ENCODE measurements at places on chromosomes 3 and 15.

- no peak for DNase-seq
Measured at GRCh38 chr3:95228416-95228815, 1165.6 kb downstream of the NSUN3 start.

DNA sequence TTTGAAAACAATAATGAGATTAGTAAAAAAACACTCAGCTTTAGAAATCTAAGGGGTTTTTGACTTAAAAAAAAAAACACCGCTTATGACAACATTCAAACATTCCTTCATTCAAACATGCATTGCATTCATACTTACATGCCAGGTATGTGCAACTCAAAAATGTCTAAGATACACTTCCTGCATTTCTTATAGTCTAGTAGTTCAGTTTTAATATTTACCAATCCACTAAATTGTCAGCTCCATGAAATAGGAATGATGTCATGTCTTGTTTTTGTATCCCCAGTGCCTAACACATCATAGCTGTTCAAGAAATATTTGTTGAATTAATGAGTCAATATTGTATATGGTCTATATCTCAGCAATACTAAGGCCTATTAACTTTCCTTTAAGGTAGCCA, 51.7 kb downstream of the EIF4E3 start:
- DNase-seq = no peak

GRCh38 chr15:70528816-70529215, 234.5 kb downstream of the UACA start:
- DNase-seq = no peak

DNA sequence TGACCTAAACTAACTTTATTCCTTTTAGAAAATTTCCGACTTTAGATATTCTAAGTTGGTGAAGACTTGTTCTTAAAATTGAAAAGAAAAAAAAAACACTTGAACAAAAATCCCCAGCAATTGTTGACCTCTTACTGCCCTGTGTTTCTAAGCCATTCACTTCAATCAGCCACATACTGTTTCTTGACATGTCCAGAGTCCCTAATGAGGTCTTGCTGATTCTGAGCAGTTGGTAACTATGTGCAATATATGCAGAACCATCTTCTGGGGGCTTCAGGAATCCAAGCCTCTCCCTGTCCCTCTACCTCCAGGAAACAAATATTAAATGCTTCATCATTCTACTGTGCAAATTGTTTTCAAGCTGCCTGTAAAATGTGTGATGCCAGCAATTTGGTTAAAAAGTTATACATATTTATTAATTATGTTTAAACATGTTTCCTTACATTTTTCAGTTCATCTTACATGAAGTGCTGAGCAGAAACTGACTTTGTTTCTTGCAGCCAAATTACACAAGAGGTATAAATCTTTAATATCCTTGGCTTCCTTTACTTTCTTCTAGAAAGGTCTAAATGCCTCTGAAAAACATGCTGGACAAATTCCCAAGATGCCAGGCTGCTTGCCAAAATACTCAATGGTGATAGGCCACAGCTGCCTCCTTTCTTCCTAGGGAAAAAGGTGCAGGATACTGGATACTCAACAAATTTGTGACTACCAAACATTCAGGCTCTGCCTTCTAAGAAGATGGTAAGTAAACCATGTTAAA, 19.8 kb upstream of the GYG1 start:
- no peak for DNase-seq

DNA sequence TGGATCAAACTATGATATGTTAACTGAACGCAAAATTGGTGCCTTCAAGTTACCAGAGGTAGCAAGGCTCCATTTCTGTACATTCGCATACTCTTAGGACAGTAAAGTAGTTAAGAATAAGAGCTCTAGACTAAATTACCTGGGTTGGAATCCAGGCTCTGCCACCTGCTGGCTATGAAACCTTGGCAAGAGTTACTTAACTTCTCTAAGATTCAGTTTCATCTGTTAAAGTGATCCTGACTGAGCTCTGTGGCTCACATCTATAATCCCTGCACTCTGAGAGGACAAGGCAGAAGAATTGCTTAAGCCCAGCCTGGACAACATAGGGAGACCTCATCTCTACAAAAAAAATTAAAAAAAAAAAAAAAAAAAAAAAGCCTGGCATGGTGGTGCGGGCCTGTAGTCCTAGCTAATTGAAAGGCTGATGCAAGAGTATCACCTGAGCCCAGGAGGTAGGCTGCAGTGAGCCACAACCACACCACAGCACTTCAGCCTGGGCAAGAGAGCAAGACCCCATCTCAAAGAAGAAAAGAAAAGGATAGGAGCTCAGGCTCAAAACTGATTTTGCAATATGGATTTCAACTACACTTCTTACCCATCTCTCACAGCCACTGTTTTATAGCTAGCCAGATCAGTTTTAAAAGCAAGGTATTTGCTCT, 21.3 kb downstream of the GSK3B start:
- no peak for DNase-seq

GRCh38 chr3:177595530-177596188, 398.4 kb upstream of the TBL1XR1 start:
- no peak for DNase-seq

- DNase-seq = no peak
Measured at GRCh38 chr15:88113613-88114308, 142.8 kb downstream of the NTRK3 start.

DNA sequence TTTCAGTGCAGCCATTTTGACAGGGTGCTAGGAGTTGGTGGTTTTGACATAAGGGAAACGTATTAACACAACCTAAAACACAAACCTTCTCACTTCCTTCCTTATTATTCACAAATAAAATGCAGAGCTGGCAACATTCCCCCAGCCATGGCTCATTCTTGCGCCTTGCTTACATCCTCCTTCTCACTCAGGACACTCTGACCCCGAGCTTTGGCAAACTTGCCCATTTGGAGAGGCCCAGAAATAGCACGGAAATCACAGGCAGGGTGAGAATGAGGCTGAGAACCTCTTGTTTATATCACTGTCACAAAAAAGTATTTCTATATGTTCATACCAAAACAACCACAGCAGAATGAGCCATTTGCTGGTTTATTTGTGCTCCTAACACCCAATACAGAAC, 244.3 kb downstream of the NTRK3 start:
- no peak for DNase-seq

DNA sequence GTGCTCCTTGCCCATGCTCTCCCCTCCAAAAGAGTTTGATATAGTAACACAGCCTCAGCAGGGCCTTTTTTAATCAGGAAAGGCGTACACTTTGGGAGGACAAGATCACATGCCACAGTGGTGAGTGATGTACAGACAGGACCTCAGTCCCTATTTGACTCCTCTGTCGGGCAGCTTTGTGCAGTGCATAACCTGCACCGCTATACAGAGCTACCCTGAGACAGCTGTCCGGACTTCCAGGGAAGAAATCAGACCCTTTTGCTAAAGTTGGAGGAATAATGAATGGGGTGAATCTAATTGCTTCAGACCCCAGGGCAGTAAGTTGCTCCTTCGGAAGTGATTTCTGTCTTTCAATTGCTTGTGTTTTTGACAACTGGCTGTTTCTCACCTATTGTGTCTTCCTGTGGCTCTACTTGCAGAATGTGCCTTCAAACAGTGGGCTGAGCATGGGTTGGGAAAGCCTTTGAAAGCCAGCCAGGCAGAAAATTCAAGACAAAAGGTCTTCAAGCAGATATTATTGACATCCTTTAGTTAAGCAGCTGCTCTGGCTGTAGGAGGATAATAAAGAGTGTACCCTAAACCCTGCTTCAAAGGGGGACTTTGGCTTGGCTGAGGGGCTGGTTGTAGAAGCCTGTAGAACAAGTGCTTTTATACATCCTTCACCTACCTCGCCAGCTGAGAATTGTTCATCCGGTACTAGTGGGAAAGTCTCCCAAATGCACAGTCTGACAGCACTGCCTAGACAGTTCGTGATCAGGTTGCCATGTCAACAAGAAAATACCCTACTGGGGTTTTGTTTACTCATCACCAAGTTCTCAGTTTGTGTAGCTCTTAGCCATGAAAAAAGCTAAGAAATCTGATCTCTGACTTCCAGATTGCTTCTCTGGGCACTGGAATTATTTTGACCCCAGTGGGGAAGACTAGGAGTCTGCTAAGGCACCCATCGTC, 35.1 kb downstream of the SNTN start:
- no peak for DNase-seq

- DNase-seq = no peak
Measured at GRCh38 chr15:36599620-36600433, 20.4 kb downstream of the CDIN1 start.

GRCh38 chr3:133572158-133573053, 1.1 kb upstream of the CDV3 start:
- no peak for DNase-seq

GRCh38 chr3:128881576-128881975, 2.2 kb downstream of the ACAD9 start:
- DNase-seq = no peak

- DNase-seq = no peak
Measured at GRCh38 chr3:185420762-185421161, 57.8 kb downstream of the MAP3K13 start.

GRCh38 chr15:71734709-71735384, 75.5 kb upstream of the NR2E3 start:
- no peak for DNase-seq

DNA sequence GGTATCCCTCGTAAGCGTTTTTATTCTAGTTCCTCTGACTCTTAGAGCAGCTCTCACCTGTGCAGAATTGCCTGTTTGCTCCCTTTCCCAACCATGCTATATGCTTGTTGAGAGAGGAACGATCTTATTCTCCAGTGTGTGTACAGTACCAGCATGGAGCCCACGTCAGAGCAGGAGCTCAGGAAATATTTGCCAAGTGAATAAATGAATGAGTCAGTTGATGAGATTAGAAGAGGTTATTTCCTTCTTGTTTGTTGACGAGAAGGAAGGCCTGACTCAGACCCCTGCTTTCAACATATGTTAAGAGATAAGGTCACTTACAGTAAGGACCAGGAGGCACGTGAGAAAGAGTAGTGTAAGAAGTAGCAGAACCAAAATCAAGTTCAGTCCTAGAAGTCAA, 106.3 kb upstream of the ABHD17C start:
- DNase-seq = no peak

DNA sequence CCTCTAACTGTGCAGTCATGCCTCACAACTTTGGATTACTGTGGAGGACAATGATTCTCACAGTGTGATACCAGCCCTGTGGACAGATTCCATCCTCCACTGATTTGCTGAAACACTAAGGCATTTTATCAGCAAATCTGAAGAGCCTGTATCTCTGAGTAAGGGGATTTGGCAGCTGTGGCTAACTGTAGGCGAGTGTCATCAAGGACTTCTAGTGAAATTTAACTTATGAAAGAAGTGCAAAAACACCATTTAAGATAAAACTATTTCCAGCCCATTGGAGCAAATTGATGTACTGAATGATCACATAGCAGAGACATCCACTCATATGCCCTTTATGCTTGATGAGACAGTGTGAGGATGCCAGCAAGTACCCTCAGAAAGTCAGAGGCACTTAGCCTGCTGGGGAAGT, 13.9 kb upstream of the TMPRSS7 start:
- DNase-seq = no peak

- no peak for DNase-seq
Measured at GRCh38 chr3:61315871-61316270, 64.6 kb upstream of the FHIT start.

- DNase-seq = no peak
Measured at GRCh38 chr3:67529915-67530314, 124.5 kb downstream of the SUCLG2 start.

DNA sequence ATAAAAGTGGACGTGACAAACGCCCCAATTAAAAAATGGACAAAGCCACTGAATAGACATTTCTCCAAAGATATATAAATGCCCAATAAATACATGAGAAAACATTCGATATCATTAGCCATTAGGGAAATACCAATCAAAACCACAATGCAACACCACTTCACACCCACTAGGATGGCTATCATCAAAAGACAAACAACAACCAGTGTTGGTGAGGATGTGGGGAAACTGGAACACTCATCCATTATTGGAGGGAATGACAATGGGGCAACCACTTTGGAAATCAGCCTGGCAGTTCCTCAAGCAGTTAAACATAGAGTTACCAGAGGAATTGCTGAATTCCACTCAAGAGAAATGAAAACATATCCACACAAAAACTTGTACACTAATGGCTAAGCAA, 32.4 kb upstream of the FGD5 start:
- no peak for DNase-seq

- DNase-seq = no peak
Measured at GRCh38 chr3:154427685-154428285, 2.2 kb downstream of the GPR149 start.

GRCh38 chr3:46098319-46098761, 71.1 kb upstream of the XCR1 start:
- no peak for DNase-seq

GRCh38 chr3:125281381-125281780, 68.8 kb upstream of the SLC12A8 start:
- DNase-seq = no peak

- no peak for DNase-seq
Measured at GRCh38 chr15:71203586-71204474, 88.6 kb downstream of the THSD4 start.

DNA sequence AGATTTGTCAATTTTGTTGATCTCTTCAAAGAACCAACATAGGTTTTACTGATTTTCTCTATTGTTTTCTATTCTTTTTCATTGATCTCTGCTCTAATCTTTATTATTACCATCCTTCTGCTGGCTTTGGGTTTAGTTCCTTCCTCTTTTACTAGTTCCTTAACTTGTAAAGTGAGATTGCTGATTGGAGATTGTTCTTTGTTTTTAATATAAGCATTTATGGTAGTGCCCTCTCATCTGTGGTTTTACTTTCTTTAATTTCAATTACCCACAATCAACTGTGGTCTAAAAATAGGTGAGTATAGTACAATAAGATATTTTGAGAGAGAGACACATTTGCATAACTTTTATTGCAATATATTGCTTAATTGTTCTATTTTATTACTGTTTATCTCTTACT, 13.2 kb upstream of the CLRN1 start:
- no peak for DNase-seq

DNA sequence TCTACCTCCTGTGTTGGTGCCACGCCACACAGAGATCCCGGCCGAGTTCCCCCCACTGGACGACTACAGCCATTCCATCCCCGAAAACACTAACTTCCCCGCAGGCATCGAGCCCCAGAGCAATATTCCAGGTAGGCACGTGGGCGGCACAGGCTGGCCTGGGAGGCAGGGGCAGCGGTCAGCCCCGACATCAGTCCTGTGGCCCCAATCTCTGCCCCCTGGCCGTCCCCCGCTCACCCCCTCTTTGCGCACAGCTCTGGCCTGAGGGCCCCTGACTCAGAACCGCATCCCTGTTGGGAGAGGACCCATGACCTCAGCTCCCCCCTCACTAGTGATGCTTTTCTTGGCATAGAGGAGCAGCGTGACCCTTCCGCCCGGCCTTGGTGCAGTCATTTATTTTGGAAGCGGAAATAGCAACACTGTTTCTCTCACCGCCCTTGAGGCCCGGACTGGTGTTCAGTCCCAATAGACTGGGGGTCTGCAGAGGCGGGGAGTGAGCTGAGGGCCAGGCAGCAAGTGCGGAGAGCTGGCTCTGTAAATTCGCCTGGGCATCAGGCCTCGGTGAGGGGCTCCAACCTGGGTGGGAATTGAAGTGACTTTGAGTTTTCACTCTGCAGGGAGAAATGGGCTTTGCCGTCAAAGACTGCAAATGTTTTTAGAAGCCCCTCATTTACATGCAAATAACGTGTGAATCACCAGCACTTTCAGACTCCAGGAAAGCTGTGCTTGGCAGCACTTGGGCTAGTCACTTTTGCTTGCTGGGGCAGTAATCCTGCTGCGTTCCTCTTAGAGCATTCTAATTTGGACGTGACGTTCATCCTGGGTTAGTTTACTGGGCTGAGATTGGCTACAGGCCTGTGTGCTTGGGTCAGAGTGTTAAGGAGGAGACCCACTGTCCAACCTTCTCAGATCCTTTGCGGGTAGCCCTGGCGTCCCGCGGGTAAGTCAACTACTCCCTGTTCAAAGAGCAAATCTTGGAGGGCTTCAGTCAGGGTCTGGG, 88.9 kb downstream of the AAGAB start:
- no peak for DNase-seq

All from NCI-H187 treated with DMSO at 0.1 percent for 48 hours (cell line).